IMR-90 (cell line): ENCODE measurements at places on chromosomes 5 and 9.
A peak's percentile ranks its signal among the peaks of the same experiment; 100 is the strongest.

DNA sequence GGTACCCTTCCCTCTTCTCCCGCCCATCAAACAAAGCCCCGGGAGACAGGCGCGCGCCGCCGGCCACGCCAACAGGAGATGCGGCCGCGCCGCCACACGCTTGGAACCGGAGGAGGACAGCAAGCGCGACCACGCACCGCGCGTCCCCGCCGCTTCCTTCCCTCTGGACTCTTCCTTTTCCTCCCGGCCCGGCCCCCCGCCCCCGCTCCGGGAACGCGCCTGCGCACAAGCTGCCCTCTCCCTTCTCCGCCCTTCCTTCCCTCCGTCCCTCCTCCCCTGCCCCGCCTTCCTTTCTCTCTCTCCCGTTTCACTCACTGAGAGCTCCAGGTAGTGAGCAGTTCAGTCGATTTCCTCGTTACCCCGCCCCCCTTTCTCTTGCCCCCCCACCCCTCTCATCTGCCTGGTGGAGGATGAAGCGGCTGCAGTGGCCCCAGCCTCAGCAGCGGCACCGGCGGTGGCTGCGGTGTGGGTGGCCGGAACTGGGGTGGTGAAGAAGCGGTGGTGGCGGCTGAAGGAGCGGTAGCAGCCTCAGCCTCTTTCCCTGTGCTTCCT is at the start of gene RASA1:
Gene RASA1, plus strand, starts transcription at position 310 of the 552 bp plus-strand sequence. CDS start 569 bp downstream, outside the sequence.
- DNase-seq, result peak; percentile 87

DNA sequence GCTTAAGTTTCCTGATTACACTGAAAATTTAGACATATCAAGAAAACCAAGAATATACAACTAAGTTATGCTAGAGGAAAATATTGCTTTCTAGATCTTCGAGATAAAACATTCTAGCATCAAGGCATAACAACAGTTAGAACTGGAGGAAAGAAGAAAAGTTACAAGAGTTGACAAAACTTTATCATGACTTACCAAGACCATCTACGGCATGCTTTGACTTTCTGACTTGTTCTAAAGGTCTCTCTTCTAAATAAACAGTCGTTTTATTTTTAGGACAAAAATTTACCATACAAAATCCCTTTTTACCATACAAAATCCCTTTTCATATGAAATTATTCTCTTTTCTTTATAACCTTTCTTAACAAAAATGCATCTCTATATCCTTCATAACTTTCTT is 1110.1 kb upstream of the CDH10 start:
- no peak for DNase-seq

DNA sequence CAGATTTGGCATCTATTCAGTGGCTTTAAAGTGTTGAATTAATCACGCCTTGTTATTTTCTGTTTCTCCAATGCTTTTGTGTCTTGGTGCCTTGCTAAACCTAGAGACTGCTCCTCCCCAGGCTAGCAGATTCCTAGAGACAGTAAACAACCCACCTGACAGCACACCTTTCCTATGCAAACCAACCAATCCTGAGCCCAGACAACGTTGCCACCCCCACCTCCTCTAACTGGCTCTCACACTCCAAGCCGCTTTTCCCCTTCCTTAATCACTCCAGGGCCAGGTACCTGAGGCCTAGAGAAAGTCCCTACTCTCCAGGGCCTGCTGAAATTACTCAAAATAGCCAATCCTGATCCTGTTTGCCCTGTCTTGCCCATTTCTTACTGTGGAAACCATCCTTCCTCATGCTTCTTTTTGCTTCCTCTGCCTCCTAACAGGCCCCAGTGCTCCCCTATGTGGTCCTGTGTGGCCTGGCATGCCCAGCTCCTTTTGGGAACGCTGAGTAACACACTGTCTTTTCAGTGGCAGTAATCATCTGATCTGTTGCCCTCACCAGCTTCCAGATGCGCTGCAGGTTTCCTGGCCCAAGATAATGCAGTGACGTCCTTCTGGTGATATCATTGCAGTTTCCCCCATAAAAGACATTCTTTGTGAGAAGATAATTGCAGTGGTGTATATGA is 53.4 kb downstream of the GAS1 start:
- no peak for DNase-seq

DNA sequence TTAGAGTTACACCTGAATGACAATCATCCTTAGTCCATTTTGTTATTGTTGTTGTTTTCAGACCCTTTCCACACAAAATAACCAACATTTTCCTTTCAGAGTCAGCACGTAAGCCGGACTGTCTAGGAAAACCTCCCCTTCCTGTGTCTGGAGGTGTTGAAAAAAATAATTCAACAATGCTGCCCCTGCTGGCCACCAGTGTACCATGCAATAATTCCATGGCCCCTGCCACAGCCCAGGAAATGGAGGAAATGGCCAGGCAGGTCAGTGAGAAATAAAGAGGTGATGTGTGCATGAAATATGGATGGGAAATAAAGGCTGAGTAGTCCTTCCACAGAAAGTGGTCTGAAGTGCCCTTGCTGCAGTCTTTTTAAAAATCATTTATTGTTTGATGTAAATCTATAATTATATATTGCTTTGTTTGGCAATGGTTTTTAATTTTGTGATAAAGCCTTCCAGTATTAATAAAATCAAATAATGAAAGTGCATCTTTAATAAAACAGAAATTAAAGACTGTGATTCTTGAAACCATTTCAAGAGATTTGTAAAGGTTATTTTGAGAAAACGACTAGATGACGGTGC is 152.8 kb upstream of the PAPPA start:
- no peak for DNase-seq

DNA sequence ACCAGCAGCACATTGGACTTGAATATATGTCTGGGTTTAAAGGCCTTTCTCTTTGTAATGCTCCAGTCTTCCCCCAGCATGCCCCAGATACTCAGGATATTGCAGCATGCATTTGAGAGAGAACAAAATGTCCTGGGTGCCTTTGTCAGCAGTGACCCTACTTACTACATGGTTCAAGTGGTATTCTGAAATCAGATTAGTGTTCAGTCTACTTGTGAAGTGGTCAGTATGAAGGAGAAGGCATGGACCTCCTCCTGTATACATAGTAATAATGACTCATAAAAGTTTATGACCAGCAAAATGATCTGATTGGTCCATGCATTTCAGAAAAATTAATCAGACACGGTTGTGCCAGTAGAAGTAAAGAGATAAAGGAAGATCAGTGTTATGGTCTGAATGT is 25.4 kb downstream of the GPR21 start:
- DNase-seq, result peak; percentile 65

DNA sequence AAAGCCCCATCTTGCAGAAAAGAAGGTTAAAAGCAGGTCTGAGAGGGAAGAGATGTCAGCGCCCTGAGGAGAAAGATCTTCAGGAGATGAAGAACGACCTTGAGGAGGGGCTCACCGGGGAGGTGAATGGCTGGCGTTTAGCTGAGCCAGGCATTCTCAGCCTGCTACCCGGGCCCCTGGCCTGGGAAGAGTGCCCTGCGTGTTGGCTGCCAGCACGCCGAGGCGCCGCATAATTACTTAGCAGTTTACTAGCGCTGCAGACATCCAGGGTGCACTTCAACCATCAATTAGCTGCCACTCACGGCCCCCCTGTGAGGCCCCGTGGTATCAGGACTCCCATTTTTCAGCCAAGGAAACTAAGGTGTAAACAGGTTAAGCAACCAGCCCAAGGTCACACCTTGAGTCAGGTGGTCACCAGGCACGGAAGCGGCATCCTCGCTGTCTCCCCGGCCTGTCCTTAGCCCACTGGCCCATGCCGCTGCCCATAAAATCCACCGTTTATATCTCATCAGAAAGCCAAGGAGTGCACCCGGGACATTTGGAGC is 551.9 kb downstream of the BNC2 start:
- DNase-seq, result no peak

- peak; percentile 54 for DNase-seq
These were observed at the start of gene DNM1 for GRCh38 chr9:128203024-128203706. Gene DNM1, plus strand, starts transcription at chr9:128203379. Its CDS starts 92 bp downstream, at chr9:128203471.

GRCh38 chr9:106307670-106308069 is 555.3 kb upstream of the ZNF462 start:
- no peak for DNase-seq

DNA sequence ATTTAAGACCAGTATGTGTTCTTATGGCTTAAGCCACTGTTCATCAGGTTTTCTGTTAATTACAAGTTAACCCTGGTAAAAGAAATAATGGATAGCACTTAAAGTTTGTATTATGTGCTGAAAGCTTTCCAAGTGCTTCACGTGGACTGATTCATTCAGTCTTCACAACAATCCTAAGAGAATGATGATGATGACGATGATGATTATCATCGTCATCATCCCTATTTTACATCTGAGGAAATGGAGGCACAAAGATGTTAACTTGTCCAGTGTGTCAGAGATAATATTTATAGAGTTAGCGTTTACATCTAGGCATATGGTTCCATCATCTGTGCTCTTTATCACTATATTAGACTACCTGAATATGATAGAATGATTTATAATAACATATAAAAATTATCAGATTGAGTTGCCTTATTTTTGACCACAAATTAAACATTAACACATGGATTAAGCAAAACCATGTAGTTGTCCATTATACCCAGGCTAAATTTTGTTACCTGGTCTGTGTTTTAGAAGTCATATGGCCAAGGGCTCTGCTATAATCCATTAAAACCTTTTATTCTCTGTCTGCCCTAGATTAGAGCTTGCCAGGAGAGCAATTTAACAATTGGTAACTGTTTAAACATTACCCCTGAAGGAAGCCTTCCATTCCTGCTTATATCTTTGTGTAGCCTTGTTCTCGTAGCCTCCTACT is 102.3 kb upstream of the MAP3K1 start:
- no peak for DNase-seq

DNA sequence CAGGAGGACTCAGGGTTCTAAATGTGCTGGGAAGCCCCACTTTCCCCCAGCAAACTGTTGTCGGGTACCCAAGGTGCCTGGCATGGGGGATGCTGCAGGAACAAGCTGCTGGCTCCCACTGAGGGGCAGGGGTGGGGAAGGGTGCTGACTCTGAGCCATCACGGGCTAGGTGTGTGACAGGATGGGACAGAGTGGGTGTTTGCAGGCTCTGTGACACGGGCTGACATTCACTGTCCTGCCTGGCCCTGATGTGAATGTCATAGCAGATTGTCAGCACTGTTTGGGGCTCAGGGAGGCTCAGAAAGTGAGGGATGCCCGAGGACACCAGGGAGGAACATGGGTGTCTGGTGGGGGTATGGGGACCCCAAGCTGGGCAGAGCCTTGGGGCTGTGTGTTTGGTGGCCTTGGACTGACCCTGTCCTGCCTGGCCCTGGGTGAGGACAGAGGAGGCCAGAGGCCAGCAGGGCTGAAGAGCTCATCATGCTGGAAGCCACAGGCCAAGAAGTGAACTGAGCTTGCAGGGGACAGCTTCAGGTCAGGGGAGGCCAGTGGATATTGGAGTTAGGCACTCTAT is 20.6 kb downstream of the WNK2 start:
- no peak for DNase-seq

DNA sequence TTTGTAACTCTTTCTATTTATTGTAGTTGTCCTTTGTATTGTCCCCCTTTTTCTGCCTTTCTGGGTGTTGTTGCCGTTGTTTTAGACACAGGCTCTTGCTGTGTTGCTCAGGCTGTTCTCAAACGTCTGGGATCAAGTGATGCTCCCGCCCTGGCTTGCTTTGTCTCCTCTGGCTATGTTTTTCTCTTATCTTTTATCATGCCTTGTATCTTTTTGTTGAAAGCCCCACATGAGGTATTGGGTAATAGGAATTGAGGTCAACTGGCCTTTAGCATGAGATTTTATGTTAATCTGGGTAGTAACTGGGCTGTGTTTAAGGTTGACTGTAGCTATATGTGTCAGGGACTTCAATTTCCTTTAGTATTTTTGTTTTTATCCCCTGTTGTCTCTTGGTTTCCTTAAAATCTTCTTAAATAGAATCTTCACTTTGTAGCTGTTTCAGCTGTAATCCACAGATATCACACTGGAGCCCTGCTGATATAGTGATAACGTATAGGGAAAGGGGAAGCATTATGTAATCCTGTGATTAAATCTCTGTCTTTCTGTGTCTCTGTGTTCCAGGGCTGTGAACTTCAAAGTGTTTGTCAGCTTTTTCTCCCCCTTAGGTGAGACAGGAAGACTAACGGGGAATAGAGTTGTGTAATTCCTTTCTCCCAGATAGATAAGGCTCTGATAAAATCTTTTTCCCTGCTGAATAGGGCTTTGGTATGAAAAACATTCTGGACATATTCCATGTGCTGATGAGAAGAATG is 25.9 kb upstream of the CACNA1B start:
- no peak for DNase-seq

DNA sequence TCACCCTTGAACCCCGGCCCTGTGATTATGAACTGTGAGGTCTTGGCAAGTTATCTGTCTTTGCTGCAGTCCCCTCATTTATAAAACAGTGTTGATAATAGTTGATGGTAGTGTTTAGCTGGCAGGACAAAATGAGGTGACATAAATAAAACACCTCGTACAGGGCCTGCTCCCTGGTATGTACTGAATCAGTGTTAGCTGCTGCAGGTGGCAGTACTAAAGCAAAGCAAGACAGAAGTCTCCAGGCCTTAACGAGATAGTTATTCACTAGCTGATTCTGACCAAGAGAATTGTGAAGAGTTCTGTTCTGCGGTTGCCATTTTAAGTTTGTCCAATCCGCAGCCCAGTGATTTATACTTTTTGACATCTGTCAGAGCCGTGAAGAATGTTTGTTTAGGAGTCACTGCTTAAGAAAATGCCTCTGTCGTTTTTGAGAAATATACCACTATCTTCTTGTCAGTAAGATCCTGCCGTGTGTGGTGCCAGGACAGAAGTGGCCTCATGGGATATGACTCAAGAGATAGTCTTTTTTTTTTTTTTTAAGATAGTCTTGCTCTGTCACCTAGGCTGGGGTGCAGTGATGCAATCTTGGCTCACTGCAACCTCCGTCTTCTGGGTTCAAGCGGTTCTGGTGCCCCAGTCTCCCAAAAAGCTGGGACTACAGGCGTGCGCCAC is 75.9 kb downstream of the KDM4C start:
- peak; percentile 39 for DNase-seq

DNA sequence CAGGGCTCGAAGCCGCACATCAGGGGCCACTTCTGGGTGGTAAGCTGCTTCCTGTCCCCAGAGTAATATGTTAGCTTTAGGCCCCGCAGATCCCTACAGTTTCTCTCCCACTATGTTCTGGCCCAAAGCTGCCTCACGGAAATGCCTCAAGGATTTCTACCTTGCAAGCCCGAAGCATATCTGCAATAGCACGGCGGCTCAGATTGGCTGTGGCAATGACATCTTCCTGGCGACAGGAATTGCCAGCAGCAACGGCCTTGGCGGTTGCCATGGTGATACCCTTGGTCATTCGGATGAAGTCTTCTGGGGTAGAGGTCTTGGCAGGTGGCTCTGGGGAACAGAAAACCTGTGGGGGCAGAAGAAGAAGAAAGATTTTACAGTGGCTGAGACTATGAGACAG is 10.3 kb upstream of the TPM2 start:
- DNase-seq, result no peak

- peak; percentile 15 for DNase-seq
These were observed 185.8 kb downstream of the DEPDC1B start for GRCh38 chr5:60514152-60514551.

GRCh38 chr5:154484393-154485095 is 6.5 kb upstream of the HAND1 start:
- no peak for DNase-seq
